ENCODE measurements at places on chromosomes 16 and 17.
A peak's percentile ranks its signal among the peaks of the same experiment; 100 is the strongest.

DNA sequence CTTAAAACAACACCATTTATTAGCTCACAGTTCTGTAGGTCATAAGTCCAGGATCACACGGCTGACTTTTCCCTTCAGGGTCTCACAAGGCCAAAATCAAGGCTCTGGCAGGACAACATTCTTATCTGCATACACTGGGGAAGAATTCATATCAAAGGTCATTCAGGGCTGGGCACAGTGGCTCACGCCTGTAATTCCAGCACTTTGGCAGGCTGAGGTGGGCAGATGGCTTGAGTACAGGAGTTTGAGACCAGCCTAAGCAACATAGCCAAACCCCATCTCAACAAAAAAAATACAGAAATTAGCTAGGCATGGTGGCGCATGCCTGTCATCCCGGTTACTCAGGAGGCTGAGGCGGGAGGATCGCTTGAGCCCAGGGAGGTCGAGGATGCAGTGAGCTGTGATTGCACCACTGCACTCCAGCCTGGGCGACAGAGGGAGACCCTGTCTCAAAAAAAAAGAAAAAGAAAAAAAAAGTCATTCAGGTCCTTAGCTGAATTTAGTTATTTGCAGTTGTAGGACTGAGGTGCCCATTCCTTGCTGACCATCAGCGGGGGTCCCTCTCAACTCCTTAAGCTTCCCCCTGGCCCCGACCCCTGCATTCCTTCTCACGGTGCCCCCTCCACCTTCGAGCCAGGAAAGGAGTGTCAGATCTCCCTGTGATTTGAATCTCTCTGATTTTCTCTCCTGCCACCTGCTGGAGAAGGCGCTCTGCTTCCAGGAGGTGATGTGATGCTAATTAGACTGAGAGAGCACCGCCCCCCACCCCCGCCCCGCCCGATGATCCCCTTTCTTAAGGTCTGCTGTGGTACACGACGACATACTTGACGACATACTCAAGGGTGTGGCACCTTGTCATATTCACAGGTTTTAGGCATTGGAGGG is 91.8 kb upstream of the CLEC18A start:
- peak; percentile 65 for DNase-seq

DNA sequence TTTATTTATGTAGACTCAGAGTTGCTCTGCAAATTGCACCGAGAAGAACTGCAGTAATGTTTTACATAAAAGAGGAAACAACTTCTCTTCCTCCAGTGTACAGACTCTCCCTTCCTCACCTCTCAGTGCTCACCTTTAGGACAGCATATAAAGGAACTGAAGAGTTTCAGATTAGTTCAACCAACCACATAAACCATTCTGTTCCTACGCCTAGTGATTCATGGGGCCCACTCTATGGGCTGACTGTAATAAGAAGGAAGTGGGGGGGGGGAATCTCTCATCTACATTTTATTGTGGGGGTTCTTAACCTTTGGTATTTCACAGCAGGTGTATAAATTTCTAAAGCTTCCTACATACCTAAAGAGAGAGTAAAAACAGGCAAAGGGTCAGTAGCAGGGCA is 18.3 kb downstream of the ZSWIM7 start:
- DNase-seq = no peak

DNA sequence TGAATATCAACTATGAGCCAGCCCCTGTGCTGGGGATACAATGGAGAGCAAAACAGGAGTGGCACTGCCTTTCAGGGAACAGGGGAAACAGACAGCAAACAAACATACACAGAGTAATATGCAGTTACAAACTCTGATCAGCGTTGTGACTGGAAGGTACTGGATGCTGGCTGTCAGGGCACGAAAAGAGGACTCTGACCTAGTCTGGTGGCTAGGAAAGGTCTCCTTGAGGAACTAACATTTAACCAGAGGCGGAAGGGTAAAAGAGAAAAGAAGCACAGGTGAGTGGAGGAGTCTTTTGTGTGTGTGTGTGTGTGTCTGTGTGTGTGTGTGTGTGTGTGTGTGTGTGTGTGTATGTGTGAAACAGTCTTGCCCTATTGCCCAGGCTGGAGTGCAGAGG is 12.4 kb upstream of the B4GALNT2 start:
- no peak for DNase-seq

GRCh38 chr16:396605-397004 is 394 bp upstream of the NME4 start:
- DNase-seq = peak; percentile 73

DNA sequence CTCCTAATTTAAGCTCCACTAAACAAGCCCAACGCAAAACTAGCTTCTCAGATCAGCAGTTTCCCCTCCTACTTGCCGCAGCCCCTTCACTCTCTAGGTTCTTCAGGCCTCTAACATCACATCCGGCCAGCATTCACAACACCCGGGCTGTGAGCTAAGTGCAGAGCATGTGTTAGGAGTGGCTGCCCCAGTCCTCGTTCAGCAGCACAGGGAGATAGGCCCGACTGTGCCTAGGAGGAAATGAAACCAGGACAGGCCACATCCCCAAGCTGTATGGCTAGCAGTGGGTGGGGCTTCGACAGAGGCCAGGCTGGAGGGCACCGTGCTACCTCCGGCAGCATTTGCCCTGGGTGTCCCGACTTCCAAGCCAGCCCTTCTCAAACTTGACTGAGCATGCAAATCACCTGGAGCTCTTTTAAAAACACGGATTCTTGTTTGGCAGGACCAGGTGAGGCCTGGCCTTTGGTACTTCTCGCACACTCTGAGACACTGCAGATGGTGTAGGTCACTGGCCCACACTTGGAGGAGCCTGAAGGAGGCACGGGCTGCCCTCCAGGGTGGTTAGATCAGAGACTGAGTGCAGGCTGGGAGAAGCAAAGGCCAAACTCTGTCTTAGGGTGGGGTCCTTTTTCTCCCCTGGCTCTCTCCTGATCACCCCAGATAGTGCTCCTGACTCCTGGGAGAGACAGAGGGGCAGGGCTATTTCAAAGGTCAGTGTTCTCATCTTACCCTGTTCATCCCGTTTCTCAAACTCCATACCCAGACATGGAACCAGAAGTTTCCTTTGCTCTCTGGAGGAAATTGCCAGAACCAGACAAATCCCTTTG is 202.0 kb downstream of the C16orf78 start:
- no peak for DNase-seq

GRCh38 chr16:83689385-83689831 is 118.4 kb upstream of the HSBP1 start:
- DNase-seq = no peak

DNA sequence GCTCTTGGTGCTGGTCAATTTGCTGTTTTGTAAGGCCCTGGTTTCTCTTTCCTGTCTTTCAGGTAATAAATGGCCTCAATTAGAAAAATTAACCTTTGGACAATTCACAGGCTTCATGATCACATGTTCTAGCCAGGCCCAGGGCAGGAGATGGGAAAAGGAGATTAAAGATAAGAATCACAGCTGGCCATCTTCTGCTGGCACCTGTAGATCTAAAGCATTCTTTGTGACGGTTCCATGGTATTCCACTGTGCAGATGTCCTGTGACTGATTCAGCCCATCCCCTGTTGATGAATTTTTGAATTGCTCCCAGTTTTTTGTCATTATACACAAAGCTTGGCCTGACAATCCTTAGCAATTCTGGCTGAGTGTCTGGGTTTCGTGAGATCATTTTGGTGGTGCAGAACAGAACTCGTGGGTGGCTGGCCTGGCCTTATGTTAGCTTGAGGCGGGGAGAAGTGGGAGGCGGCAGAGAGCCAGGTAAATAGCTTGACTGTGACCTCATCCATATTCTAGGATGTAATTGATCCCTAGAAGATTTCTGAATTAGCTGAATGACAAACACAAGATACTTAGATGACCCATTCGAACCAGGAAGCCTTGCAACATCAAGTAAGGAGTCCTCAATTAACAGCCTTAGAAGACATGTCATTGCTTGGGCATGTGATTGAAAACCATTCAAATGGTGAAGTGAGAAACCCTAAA is 14.1 kb downstream of the TMC5 start:
- no peak for DNase-seq

GRCh38 chr17:44384823-44385286 is 4.6 kb downstream of the ITGA2B start:
- DNase-seq = peak; percentile 84

DNA sequence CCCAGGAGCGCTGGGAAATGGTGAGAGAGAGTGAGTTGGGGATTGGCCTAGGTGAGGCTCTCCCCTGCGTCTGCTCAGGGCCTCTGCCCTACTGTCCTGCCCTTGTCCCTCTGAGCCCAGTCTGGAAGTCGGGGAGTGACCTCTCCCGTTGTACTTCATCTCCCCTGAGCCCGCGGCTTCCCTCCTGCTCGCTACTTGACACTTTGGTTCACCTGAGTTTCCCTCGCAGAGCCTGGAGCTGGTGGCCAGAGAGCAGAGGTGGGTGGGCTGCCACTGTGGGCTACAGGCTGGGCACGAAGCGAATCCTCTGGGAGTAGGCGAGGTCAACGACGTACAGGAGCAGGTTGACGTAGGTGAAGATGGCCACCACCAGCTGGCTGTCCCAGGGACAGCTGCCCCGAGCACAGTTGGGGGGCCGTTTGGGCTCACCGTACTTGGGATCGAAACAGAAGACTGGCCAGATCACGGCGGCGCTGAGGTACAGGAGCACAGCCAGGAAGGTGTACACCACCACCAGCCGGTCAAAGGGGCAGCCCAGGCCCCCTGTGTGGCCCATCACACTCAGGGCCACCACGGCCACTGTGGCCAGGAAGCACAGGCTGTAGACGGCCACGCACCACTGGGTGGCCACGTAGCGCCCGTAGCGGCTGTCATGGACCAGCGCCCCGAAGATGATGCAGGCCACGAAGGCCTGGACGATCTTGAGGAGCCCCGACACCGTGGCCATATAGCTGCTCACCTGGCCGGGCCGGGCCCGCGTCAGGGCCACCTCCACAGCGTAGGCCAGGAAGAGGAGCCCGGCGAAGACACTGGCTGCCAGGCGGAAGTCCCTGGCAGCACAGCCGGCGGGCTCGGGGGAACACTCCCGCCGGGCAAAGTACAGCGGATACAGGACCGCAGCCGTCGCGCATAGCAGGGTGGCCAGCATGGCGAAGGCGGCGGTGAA is 3.7 kb upstream of the PYCR1 start:
- no peak for DNase-seq

DNA sequence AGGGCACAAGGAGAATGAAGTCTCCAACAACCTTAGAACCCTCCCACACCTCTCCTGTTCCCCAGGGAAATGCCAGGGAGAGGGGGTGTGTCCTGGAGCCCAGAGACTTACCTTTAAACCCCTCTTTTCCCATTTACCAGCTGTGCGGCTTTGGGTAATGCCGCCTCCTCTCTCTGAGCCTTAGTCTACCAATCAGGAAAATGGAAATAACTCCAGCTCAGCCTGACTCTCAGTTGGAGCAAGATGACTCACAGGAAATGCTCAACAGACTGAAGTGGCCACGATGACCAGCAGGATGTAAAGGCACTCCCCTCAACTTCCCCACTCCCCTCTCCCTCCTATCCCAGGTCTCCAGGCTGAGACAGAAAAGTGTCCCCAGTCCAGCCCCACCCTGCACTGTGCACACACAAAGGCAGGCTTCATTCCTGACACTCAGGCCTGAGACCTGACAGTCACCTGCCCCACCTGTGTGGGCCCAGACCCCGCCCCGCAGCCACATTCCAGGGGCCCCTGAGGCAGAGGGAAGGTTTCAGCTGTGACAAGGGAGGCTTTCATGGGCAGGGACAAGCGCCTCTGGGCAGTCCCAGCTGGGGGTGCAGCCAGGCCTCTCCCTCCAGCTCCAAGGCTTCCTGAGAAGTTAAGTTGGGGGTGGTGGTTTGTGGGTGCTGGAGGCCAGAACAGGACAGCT is 3.0 kb upstream of the KRT15 start:
- DNase-seq = no peak

- no peak for DNase-seq
These were observed 481.3 kb downstream of the TMEM114 start for GRCh38 chr16:8108991-8109509.

DNA sequence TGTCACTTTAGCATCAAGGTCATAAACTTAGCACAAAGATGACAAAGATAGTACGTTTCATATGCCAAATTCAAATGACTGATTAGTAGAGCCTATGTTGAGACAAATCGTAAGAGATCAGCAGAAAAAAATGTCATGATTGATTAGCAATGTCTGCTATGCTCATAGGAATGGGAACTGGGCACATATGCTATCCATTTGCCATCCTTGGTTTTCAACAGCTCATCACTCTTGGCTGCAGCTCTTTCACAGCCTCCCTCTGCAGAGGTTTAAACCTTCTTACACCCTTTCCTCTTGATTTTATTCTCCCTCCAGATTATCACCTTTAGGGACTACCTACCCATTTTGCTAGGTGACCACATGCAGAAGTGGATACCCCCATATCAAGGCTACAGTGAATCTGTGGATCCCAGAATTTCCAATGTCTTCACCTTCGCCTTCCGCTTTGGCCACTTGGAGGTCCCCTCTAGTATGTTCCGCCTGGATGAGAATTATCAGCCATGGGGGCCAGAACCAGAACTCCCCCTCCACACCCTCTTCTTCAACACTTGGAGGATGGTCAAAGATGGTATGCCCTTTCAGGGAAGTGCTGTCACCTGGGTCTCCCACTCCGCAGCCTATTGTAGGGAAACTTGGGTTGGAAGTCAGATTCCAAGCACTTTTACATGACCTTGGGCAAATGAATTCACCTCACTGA is 16.2 kb downstream of the MPO start:
- no peak for DNase-seq

GRCh38 chr16:64659866-64660265 is 462.0 kb downstream of the CDH11 start:
- no peak for DNase-seq

- no peak for DNase-seq
These were observed 3.5 kb downstream of the SMTNL2 start for GRCh38 chr17:4587803-4588202.

DNA sequence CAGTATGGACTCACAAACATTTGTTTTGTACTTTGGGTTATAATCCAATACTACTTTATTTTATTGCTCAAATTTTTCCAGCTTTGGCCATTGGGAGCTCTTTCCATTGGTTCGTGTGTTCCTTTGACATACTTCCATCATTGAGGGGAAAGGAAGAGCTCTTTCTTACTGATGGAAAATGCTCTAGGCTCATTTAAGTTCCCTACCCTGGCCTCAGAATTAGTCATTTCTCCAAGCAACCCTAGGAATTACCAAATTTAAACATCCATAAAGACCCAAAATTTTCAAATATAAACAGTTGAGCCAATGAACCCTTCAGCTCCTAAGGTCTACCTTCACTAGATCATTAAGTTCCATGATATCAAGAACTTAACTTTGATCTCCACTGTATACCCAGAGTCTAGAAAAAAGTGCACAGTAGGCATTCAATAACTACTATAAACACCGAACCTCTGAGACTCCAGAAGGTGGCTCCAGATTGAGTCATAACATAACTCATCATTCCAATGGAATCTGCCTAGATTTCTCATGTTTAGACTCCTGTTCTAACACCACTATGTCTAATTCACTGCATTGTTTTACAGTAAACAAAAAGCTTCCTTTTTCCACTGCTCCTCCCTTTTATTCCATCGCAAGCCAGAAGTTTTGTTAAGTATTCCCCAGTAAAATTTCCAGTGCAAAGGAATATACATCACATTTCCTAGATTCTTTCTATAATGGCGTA is 39.0 kb downstream of the SMURF2 start:
- no peak for DNase-seq

Data from ecto neural progenitor cell (in vitro differentiated cells).